Astrocyte (in vitro differentiated cells and primary cell): ENCODE measurements at places on chromosomes 7 and 10. TPM values are rescaled to one million over a fixed set of nuclear protein-coding genes. Genes with fewer than 3 reads are reported as not detected.

The DEPP1 gene
- total RNA-seq: 6.6 and 8.0 TPM in 2 replicates

The TRIM4 gene
- 4.1 and 4.6 TPM in 2 replicates for total RNA-seq

The LIPK gene
- total RNA-seq: not detected in 2 replicates

The VSIR gene
- 2.9 and 3.4 TPM in 2 replicates for total RNA-seq
